ENCODE measurements at places on chromosomes 11 and 22.

DNA sequence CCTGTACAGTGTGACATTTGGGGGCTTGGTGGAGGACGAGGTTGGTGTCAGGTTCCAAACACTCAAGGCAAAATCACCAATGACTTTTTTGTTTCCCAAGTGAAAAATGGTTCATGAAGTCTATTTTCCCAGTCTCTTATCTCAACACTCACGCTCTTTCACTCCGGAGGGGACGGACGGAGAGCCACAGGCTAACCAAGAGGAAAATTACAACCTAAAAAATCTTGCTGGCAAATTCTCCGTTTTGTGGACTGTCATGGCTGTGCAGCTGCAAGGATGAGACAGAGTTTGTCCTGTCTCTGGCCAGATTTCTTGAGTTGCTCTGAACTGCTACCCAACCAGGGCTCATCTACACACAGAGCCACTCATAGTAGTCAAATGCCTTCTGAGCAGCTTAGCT is 101.2 kb downstream of the ABTB2 start:
- DNase-seq = no peak

GRCh38 chr22:47515384-47516125 is 753.1 kb downstream of the TBC1D22A start:
- DNase-seq = no peak

DNA sequence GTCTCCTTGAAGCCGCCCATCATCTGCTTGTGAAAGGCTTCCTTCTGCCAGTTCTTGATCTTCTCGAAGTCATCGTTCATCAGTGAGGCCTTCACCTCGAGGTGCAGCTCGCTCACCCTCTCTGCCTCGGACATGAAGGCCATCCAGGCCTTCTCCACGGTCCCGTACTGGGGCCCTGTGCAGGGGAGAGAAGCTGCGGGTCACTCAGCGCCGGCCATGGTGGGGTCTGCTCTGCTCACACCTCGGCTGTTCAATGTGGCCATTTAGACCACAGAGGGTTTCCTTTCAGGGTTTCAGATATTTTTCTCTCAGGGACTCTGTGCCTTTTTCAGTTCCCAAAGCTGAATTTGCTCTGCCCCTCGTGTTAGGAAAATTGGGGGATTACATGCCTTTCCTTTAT is 33.9 kb upstream of the ARFGAP3 start:
- no peak for DNase-seq

DNA sequence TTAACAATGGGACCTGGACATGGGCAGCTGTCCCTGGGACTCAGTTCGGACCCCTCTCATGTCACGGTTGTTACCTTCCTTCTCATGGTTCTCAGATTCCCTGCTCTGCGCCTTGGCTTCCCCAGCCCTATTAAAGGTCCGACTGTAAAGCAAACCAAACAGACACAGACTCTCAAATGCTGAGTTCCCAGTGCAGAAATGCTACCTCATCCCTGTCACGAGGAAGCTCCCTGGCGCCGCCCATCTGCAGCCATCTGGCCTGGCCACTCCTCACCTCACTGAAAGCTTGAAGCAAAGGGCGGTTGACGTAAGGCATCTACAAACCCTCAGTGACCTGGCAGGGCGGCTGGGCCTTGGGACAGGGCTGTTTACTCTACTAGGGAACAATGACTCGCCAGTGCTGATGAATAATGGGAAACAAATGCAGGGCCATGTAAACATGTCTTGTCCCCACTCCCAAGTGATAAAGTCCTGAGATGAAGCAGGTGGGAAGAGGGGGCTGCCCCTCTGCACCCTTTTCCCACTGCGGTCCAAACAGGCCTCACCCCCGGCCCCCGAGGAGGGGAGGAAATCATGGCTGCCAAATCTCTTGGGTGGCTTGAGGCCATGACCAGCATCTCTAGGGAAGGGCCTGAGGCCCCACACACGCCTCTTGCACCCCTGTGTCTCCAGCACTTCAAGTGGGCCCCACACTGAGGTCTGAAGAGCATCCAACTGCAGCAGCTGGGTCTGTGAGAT is 49.3 kb downstream of the SCUBE1 start:
- no peak for DNase-seq

GRCh38 chr11:57679396-57679795 is 11.5 kb downstream of the ZDHHC5 start:
- no peak for DNase-seq

DNA sequence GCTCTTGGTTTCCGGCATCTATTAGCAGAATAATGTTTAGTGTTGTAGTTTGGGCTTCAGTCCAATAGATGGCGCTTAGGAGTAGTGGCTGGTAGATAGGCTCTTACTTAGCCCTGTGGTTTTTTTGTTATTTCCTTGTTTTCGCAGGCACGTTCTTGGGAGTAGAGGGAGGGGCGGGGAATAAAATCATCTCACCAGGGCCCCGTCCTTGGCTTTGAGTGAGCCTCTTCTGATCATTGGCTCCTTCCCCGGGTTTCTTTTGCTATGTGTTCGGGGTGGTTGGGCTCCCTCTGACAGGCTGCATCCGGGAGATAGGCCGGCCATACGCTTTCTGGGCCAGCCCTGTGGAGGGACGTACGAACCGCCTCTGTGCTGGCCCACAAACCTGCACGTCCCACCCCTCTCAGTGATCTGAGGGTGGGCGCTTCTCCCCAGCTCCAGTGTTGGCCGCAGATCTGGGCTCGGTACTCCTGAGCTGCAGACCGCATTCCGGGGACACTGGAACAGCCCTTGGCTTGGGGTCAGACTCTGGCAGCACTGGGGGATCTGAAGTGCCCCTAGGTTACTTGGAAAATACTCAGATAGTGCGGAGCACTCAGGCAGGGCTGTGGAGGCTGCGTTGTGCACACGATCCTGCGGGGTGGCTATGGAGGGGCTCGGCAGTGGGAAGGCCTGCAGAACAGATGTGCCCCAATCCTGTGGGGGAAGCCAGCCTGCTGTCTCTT is 217.0 kb downstream of the DYNC2H1 start:
- peak; percentile 8 for DNase-seq

GRCh38 chr11:28582506-28582905 is 474.3 kb downstream of the METTL15 start:
- DNase-seq = no peak

DNA sequence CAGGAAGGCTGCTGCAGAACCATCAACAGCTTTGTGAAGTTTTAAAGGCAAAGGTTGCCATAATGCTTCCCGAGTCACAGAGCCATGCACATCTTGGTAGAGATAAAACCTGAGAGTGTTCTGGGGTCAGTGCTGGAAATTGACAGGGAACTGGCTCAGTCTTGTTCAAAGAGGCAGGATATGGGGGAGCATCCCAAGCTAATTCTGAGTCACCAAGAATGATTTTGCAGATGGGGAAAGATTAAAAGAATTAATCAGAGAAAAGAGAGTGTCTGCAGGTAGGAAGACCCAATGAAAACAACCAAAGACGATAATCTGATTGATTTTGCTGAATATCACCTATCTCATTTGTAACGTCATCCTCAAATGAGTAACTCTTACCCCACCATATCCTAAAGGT is 99.9 kb upstream of the CD44 start:
- DNase-seq = no peak

- no peak for DNase-seq
Measured at GRCh38 chr11:3700410-3700809, 29.2 kb upstream of the CHRNA10 start.

GRCh38 chr11:111878385-111878848 is 548 bp downstream of the FDXACB1 start:
- DNase-seq = no peak

DNA sequence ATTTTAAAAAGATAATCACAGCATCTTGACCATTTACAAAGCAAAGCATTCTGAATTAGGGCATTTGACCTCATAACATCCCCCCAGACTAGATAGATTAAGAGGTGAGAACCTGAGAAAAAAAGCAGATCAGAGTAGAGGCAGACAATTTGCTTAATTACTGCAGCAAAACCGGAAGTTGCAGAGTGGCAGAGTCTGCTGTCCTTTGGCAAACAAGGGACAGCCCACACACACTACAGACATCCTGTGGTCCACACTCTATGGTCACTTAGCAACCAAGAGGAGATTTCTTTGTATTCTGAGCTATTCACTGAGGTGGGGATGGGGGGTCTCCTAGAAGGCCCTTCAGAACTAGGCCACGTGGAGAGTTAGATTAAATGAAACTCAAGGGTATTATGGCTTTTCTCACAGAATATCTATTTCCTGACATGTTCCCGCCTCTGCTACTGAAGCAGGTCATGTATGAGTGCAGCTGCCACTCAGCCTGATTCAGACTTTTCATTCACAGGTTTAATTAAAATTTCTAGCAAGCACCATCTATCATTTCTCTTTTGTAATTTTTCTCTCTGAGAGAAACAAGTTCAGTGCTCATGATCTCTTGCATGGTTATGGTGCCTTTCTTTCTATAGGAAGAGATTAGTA is 48.5 kb downstream of the SVIP start:
- no peak for DNase-seq

GRCh38 chr11:10257478-10257877 is 36.5 kb downstream of the SBF2 start:
- no peak for DNase-seq

DNA sequence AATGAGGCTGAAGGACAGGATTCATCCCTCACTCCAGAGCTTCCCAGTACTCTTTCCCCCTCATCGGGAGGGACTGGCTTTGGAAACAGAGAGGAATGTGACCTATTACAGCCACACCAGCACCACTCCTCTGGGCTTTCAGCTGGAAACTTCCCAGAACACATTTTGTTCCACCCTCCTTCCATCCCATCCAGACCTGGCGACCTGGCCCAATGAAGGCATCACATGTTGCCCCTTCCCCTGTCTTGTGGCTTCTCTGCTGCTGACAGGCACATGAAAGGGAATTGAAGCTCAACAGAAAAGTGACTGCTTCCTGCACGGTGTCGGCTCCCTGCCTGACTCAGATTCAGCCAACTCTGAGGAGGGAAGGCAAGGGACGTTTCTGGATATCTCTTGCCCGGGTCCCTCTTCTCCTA is 19.1 kb downstream of the IRAG1 start:
- no peak for DNase-seq

DNA sequence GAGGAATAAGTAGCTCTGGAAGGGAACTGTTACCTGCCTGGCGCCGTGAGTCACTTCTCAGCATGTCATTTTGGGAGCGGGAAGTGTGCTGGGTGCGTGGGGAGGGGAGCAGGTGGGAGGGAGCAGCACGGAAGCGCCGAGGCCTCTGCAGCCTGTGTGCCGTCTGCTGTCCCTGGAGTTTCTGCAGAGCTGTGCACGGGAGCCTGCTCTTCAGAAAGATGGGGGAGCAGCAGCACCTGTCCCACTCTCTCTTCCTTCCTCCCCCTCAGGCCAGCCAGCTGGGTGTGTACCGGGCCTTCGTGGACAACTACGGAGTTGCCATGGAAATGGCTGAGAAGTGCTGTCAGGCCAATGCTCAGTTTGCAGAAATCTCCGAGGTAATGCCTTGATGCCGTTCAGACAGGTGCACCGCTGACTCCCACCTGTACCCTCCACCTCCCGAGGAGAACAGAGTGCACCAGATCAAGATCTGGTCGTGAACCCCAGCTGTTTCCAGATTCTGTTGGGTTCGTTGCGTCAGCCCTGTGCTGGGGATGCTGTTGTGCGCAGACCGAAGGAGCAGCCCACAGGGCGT is 87.9 kb downstream of the BCR start:
- no peak for DNase-seq

GRCh38 chr22:38755155-38755910 is 465 bp downstream of the SUN2 start:
- peak; percentile 57 for DNase-seq

GRCh38 chr22:47371263-47372090 is 609.0 kb downstream of the TBC1D22A start:
- no peak for DNase-seq

DNA sequence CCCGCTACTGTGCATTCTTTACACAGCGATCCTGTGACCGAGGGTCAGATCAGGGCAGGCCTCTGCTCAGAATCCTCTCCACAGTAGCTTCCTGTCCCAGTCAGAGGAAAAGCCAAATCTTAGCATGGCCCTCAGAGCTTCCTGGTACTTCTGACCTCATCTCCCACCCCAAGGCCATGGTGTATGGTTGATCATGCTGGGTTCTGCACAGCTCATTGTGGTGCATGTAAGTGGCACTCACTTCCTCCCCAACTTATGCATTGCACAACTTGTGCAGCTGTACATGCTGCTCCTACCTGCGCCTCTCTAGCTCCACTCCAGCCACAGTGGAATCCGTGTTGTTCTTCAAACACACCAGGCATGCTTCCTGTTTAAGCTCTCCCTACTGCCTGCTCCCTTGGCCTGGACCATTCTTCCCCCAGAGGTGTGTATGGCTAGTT is 20.3 kb downstream of the BMAL1 start:
- peak; percentile 24 for DNase-seq

DNA sequence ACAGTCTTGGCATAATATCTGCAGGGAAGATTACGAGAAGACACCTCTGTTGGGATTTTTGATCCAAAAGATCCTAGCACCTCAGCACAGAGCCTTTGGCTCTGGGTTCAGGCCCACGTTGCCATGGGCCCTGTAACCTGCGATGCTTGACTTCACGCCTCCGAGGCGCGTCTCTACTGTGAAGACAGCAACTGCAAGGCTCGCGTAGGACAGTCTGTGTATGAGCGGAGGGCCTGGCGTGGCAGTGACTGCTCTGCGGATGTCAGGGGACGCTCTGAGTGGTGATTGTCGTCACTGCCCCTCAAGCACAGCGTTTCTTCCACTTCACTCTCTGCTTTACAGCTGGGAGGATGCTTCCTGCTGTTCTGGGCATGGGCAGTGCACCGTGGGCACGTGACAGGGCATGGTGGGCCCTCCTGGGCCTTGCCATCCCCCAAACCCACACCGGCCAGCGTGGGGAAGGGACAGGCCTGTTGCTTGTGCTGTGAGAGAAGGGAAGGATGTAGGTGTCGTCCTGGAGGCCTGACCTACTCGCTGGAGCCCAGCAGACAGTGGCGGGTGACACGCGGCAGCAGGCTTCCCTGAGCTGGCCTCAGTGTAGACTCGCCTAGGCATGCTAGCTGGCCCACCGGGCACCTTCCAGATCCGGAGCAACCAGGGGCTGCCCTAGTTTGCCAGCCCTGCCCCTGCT is 26.5 kb downstream of the GLB1L2 start:
- DNase-seq = no peak

GRCh38 chr11:22157531-22157930 is 35.4 kb upstream of the ANO5 start:
- DNase-seq = no peak

- no peak for DNase-seq
Measured at GRCh38 chr11:15336021-15336420, 221.3 kb downstream of the INSC start.

DNA sequence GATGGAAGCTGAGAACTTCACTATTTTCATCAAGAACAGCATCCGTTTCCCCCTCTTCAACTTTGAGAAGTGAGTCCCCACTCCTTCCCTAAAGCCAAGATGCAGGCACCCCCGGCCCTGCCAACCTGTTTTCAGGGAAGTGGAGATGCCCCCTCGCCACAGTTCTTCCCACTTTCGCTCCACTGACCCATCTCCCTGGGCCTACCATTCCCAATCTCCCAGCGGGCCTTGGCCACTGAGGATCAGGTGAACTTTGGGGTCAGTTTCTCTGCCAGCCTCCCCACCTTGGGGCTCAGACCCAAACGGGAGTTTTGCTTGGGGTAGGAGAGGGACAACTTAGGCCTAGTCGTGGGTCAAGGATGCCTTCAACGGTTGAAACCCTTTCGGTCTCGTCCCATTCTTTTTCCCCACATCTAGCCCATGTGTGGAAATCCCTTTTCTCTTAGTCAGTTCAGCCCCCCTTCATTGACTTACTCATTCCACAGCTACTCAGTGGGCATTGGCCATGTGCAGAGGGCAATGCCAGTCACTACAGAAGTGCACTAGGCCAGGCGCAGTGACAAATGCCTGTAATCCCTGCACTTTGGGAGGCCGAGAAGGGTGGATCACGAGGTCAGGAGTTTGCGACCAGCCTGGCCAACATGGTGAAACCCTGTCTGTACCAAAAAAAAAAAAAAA is 10.6 kb downstream of the P2RX3 start:
- DNase-seq = no peak
